ENCODE measurements at places on chromosomes 3 and 15.

GRCh38 chr3:194032828-194033435 lies 103.0 kb upstream of the HES1 start:
- no peak for DNase-seq

DNA sequence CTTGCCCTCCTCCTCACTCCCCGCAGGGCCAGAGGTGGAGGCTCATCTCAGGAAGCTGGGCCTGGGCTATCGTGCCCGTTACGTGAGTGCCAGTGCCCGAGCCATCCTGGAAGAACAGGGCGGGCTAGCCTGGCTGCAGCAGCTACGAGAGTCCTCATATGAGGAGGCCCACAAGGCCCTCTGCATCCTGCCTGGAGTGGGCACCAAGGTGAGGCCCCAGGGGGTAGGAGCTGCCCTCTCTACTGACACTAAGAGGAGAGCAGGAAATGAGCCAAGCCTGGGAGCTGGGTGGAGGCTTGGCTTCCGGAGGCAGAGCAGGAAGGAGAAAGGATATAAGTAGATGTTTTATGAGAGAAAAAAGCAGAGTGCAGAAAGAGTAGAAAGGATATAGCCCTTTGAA lies 4.9 kb downstream of the OGG1 start:
- no peak for DNase-seq

DNA sequence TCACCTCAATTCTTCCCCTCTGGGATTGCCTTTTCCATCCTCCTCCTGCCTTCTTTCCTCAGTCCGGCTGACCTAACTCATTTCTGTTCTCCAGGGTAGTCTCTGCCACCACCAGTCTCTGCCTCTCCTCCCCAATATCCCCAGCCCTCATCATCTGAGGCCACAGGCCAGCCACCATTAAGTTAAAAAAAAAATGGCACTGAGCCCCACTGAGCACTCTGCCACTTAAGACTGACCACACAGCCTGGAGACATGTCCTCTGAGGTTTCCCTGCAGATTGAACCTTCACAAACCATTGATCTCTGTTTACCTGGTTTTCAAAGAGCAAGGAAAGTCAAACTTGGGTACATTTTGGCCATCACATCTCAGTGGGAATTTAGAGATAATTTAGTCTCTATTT lies 13.6 kb downstream of the LRRC2 start:
- no peak for DNase-seq

GRCh38 chr3:23422517-23422851 lies 219.4 kb downstream of the UBE2E2 start:
- DNase-seq: no peak

DNA sequence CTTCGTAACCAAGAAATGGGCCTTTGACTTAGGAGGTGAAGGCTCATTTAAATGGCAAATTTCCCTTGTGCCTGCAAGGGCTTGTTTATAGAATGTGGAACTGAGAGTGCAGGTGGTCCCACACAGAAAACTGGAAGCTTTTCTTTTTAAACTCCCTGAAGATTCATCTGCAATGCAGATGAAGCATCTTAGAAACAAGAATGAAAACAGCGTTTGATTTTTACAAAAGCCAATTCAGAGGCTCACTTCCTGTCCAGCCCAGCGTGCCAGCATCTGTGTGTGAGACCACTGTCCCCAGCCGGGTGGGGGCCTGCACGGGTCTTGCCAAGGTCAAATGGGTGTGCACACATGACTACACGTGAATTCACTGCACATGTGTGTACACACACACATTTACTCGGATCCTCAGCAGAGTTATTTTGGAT lies 94.7 kb downstream of the LINGO1 start:
- peak; percentile 69 for DNase-seq

- DNase-seq: no peak
Measured at GRCh38 chr15:44591326-44591725, 54.4 kb downstream of the EIF3J start.

GRCh38 chr15:75112278-75112847 lies 89.0 kb downstream of the PPCDC start:
- DNase-seq: no peak

- DNase-seq: no peak
Measured at GRCh38 chr3:122299872-122300460, 25.1 kb upstream of the CSTA start.
